ENCODE measurements at places on chromosomes 2 and 18. TPM values are rescaled to one million over a fixed set of nuclear protein-coding genes. Genes with fewer than 3 reads are reported as not detected.

- DNase-seq, result no peak
Observed at GRCh38 chr2:218983263-218983933, 1.6 kb downstream of the FEV start.

GRCh38 chr2:230974096-230974913 lies 21.6 kb upstream of the SPATA3 start:
- DNase-seq, result no peak

DNA sequence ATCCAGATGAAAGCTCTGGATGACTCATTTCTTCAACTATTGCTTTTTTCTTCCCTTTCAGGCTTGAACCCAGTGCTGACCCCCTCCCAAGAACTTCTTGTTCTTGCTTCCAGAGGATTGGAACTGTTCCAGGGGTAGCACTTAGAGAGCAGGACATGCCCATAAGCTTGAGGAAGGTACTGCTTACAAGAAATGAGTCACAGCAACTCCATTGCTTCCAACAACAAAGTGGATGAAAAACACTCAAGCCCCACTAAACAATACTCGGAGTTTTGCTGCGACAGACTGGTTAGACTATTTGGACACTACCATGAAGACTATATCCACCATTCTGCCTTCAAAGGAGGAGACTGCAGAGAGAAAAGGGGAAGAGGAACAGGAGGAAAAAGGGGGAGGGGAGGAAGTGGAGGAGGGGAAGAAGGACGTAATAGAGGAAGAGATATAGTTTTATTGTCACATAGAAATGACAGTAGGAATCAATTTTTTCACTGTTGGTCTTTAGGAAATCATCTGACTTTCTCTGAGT lies 1.6 kb upstream of the EPC2 start:
- DNase-seq, result peak; percentile 52

The TWIST2 gene
- 30.1 TPM for total RNA-seq

- no peak for DNase-seq
Observed at GRCh38 chr2:96336873-96337272, 1.3 kb downstream of the NCAPH start.

The TNFAIP6 gene
- total RNA-seq, result 1.1 TPM

DNA sequence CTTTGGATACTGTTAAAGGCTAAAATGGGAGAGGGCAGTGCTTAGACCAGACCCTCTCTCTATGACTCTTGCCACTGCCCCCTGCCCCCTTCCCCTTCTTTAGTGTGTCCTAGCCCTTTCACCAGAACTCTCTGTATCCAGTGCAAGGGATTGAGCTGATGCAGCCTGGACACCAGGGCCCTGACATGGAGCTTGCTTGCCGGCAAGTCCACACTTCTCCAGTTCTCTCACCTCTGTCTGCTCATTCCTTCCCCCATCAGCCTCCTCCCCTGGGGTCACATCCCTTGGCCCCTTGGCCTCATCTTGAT lies 1.5 kb upstream of the WNT6 start:
- DNase-seq, result no peak

- peak; percentile 84 for DNase-seq
Observed at GRCh38 chr2:85785027-85785822, 31.4 kb downstream of the ATOH8 start.

DNA sequence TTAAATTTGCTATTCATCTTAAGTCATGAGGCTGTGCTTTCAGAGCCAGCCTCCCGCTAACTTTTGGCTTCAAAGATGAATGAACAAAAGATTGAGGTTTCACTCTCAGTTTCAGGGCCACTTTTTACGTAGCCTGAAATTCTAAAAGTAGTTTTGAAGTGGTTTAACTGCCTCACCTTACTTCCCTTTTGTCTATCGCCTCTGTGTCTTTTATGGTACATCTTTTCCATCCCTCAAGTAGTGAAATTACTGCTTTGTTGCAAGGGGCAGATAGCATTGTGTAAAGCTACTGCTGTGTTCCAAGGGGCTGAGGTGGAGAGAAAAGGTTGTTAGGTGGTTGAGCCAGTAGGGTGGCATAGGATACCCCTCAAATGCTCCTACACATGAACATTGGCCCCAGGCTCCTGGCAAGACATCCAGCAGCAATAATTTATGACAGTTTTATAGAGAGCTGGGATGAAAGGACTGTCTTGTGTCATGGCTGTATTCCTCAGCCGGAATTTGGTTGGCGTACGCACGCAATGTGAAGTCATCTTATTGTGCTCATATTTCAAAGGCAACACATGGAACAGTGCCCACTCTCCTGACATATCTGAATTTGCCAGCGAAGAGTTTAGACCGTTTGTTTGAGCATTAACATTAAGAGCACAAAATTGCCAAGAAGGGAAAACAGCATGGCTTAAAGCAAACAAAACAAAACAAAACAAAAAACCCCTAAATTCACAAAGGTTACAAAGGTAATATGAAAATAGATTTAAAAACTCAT lies 32.2 kb downstream of the QPCT start:
- no peak for DNase-seq

- DNase-seq, result no peak
Observed at GRCh38 chr18:10296491-10296890, 157.9 kb upstream of the APCDD1 start.

DNA sequence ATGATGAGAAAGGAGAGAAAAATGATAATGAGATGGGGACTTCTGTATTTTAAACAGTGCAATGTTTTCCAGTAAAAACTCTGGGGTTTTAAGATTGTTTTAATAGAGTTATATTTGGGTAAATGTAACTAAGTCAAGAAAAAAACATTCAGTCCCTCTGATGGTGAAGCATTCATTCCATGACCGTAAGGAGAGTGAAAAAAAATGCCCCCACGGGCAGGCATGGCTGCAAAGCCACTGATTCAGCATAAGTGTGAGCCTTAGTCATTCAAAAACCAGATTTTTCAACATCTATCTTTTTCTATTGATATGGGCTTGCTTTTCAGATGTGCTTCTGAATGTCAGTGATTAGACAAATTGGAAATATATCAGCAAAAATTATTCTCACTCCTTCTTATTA lies 957.8 kb downstream of the SLC4A3 start:
- DNase-seq, result no peak

DNA sequence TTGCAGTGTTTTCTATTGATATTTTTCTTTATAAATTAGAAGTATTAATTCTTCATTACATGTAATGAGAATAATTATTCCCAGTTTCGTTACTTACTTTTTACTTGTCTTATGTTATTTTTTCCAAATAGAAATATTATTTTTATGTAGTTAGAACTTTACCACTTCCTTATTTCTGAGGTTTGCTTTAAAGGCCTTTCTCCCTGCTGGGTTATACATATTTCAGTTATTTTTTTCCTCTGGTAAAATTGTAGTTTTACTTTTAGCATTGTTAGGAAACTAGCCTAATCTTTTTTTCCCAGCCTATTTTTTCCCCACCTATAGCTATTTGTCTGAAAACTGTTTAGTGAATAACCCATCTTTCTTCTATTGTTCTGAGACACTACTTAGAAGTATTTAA lies 17.1 kb downstream of the RNF144A start:
- DNase-seq, result no peak

GRCh38 chr2:241947004-241947350 lies 77.4 kb downstream of the RTP5 start:
- no peak for DNase-seq

- no peak for DNase-seq
Observed at GRCh38 chr2:31522786-31523185, 58.0 kb downstream of the SRD5A2 start.
